H9 (cell line): ENCODE measurements at places on chromosomes 4 and X.
A peak's percentile ranks its signal among the peaks of the same experiment; 100 is the strongest.

DNA sequence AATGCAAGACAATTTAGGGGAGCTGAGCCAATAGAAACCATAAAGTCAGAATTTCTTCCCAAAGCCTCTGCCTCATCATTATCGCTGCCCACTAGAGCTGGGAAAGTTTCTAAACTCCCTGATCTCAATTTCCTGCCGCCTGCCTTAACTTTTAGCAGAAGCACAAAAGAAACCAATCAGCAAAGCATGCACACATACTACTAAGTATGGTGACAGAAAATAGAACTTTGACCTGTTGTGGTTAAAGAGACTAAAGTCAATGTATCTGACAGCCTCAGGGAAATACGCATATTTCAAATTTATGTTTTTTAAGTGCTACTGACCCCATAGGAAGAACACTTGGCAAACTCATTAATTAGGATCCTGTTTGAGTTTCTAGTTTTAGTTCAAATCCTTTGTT lies 10.1 kb downstream of the STK26 start:
- no peak for DNase-seq
- peaks cover 3% of the 10 kb centered on the region; the same call in 1 of the 2 replicates for H3K36me3 ChIP-seq

DNA sequence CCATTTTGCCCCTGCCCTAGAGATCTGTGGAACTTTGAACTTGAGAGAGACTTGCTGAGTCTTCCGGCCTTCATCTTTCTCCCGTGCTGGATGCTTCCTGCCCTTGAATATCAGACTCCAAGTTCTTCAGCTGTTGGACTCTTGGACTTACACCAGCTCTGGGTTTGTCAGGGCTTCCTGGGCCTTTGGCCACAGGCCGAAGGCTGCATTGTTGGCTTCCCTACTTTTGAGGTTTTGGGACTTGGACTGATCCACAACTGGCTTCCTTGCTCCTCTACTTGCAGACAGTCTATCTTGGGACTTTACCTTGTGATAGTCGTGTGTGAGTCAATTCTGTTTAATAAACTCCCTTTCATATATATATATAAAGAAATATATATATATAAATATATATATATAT lies 1071.0 kb downstream of the ADGRL3 start:
- H3K4me1 ChIP-seq, result no peaks in the 10 kb centered on the region
- no peaks in the 10 kb centered on the region for H3K27me3 ChIP-seq
- no peak for DNase-seq
- H3K4me3 ChIP-seq, result no peak overlapping the region

GRCh38 chr4:76179398-76180318 lies 31.5 kb upstream of the NUP54 start:
- peak; percentile 82 for DNase-seq
- H3K36me3 ChIP-seq, result 0 out of 3 replicates have a peak, but pooled peaks cover 2% of the 10 kb centered on the region
- no peak overlapping the region for H3K27ac ChIP-seq
- no peaks in the 10 kb centered on the region for H3K4me1 ChIP-seq
- H3K27me3 ChIP-seq, result no peaks in the 10 kb centered on the region

DNA sequence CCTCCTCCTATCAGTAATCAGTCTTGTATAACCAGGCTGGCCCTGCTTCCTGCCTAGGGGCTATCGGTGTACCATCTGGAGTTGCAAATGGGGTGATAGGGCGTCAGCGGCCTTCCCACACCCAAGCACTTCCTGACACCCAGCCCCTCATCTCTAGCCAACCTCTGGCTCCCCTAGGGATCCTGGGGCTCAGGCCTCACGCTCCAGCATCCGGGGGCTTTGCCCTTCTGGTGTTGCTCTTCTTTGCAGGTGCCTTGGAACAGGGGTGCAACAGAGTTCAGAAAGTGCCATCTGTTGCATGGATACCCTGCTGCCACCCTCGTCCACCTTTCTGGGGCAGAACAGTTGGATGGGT lies 4.1 kb downstream of the IL9R start:
- peaks cover 2% of the 10 kb centered on the region; the same call in 1 of the 3 replicates for H3K36me3 ChIP-seq
- no peaks in the 10 kb centered on the region for H3K27me3 ChIP-seq
- no peak overlapping the region for H3K4me3 ChIP-seq
- no peaks in the 10 kb centered on the region for H3K4me1 ChIP-seq
- DNase-seq, result no peak
- no peak overlapping the region for H3K27ac ChIP-seq

DNA sequence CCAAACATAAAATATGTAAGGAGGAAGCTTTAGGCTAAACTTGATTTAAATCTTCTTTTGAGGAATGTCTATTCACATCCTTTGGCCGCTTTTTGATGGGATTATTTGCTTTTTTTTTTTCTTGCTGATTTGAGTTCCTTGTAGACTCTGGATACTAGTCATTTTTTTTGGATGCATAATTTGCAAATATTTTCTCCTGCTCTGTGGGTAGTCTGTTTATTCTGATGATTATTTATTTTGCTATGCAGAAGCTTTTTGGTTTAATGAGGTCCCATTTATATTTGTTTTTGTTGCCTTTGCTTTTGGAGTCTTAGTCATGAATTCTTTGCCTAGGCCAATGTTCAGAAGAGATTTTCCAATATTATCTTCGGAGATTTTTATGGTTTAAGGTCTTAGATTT lies 144.9 kb downstream of the MAGEC2 start:
- H3K4me1 ChIP-seq, result no peaks in the 10 kb centered on the region
- DNase-seq, result no peak
- H3K27ac ChIP-seq, result no peak overlapping the region
- H3K27me3 ChIP-seq, result no peaks in the 10 kb centered on the region
- H3K4me3 ChIP-seq, result no peak overlapping the region
- no peaks in the 10 kb centered on the region; the same call in 2 of the 3 replicates for H3K36me3 ChIP-seq

DNA sequence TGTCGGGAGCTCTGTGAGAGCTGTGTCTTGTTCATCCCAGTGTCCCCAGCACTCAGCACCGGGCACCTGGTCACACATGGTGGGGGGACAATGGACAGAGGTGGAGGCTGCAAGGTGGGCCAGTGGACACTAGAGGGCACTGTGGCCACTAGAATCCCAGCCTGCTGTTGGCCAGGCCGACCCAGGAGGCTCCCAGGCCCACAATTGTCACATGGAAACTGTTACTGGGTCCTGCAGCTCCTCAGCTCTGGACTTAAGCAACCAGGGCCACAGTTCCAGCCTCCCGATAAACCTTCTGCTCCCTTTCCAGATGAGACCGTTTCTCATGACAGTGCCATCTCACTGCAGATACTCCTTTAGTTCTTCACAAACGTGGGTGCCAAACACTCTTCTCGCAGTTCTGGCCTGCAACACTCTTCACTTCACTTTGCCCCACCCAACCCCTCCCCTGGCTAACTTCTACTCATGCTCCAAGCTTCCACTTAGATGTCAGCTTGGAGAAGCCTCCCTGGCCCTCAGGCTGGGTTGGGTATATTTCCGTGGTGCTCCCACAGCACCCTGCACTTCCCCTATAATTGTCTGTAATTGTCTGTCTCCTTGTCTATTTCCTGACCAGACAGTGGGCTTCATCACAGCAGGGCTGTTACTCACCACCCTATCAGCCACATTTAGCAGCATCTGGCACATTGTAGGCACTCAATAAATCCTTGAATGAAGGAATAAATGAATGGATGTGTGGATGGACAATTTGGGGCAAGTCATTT lies 3.5 kb upstream of the IQSEC2 start:
- DNase-seq, result peak; percentile 68
- no peaks in the 10 kb centered on the region for H3K27me3 ChIP-seq
- peaks cover 3% of the 10 kb centered on the region for H3K36me3 ChIP-seq
- no peak overlapping the region for H3K4me3 ChIP-seq
- H3K27ac ChIP-seq, result no peak overlapping the region
- no peaks in the 10 kb centered on the region for H3K4me1 ChIP-seq

GRCh38 chrX:149208307-149208706 lies 296.8 kb downstream of the IDS start:
- no peak overlapping the region for H3K4me3 ChIP-seq
- H3K27me3 ChIP-seq, result no peaks in the 10 kb centered on the region
- H3K4me1 ChIP-seq, result no peaks in the 10 kb centered on the region

DNA sequence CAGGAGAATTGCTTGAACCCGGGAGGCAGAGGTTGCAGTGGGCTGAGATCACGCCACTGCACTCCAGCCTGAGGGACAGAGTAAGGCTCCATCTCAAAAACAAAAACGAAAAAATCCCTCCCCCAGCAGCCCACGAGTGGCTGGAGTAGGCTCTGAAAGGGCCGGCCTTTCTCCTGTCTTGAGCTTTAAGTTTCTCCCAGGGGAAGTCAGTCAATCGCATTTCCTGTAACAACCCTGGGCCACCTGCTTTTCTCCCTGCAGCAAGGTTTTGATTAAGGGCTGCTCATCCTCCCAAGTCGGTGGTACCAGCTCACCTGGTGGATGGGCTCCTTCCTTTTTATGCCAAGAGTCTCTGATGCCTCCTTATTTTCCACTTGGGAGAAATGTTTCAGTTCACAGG lies 2.0 kb upstream of the NYX start:
- DNase-seq, result no peak
- H3K4me3 ChIP-seq, result no peak overlapping the region
- H3K36me3 ChIP-seq, result peaks cover 8% of the 10 kb centered on the region; the same call in 2 of the 3 replicates
- H3K27me3 ChIP-seq, result no peaks in the 10 kb centered on the region
